ENCODE measurements at places on chromosomes 3 and 15.

DNA sequence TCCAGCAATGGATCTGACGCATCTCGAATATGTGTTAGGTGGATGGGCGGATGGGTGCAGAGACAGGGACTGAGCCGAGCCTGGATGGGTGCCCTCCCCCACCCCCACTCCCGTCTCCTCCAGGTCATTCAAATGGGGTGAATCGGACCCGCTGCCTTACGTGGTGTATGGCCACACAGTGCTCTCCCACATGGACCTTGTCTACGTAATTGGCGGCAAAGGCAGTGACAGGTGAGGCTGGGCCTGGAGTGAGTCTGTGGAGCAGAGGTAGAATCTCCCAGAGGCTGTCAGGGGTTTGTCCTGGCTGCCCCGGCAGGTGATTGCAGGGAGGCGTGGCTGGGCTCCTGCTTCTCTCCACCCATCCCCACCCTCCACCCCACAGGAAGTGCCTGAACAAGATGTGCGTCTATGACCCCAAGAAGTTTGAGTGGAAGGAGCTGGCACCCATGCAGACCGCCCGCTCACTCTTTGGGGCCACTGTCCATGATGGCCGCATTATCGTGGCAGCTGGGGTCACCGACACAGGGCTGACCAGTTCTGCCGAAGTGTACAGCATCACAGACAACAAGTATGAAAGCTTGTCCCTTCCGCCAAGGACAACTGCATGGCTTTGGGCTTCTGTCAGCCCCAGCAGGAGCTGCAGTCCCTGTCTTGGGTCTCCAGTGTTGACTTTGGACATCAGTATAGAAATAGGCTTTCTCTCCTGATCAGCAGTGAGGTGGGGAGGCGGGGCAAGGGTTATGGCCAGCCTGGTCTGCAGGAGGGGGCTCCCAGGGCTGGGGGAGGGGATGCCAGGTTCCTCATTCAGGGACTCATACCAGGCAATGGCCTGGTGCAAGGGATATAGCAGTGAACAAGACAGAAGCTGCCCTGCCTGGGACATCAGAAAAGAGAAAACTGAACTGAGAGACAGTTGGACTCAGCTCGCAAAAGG is 3.4 kb downstream of the KLHL40 start:
- DNase-seq = no peak

DNA sequence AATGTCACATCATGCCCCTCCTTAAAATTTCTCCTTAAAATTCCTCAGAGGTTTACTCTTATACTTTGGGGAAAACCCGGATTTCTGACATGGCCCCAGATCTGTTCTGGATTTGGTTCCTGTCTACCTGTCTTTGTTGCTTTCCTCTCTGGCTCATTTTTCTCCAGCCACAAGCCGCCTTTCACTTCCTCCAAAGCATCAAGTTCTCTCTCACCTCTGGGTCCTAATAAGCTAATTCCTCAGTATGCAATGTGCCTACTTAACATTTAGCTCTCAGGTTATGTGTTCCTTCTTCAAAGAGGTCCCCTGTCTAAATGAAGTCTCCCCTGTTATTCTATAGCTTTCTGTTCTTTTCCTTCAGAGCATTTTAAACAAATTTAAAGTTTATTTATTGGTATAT is 16.1 kb downstream of the HMG20A start:
- DNase-seq = no peak

GRCh38 chr3:138560501-138560900 is 33.6 kb downstream of the CEP70 start:
- no peak for DNase-seq

- DNase-seq = no peak
These were observed 13.7 kb upstream of the SEMA3B start for GRCh38 chr3:50255251-50255615.

DNA sequence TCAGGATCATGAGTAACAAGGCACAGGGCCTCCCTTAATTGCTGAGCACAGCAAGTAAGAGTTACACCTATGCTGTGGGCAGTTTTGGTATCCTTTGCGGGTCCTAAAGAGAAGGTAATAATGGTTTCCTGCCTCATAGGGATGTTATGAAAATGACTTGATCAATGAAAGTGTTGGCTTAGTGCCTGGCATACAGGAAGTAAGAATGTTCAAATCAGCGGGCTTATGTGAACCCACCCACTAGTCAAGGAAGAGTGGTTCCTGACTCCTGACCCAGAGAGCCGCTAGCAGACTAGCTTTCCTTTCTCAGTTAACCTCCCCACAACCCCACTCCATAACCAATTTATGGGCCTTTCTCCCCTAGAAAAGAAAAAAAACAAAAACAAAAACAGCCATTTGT is 5.2 kb upstream of the ADAMTS9 start:
- DNase-seq = no peak

DNA sequence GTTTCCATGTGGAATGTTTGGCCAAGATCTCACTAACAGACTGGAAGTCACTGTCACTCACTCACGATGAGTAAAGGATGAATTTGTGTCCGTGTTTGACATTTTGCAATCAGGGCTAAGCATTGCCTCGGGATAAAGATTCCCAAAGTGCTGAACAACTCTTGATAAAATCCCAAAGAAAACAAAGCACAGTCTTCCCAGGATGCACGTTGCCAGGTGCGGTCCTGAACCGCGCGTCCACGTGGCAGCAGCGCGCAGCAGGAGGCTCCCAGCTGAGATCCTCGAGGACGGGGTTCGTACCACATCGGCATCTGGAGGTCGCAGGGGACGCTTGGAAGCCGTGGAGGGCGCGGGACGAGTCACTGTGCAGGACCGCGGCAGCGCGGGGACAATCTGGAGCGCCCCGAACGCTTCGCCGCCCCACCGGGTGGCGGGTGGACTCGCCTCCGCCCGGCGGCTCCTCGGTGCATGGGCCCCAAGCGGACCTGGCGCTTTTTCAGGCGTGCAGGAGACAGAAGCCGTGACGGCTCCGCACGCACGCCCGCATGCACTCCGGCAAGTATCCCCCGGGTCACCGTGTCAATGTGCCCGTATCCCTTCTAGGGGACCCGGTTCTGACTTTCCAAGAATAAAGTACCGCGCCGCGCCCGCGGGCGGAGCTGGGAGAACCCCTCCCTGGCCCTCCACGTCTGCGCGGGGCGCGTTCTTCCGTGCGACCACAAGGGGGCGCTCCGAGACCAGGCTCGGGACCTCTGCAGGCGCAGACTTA is 17.7 kb downstream of the CPN2 start:
- DNase-seq = peak; percentile 80

GRCh38 chr15:50911621-50912020 is 3.1 kb downstream of the AP4E1 start:
- DNase-seq = no peak

- no peak for DNase-seq
These were observed 385.6 kb downstream of the SHQ1 start for GRCh38 chr3:72462595-72463011.

GRCh38 chr15:42133356-42133755 is 23.1 kb downstream of the PLA2G4F start:
- DNase-seq = no peak

DNA sequence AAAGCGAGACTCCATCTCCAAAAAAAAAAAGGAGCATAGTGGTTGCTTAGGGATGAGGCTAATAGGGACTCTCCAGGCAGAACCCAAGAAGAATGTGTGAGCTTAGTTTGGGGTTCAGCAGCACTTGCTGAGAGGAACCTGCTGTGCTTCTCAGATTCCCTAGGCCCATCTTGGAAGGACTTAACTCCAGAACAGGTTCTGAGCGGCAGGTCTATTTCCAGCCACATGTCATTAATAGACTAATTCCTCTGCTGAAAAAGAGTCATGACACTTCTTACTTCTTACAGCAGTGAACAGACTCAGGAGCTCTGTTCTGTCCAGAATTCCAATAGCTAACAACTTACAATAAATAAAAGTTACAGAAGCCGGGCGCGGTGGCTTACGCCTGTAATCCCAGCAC is 22.5 kb downstream of the RHOA start:
- DNase-seq = no peak

DNA sequence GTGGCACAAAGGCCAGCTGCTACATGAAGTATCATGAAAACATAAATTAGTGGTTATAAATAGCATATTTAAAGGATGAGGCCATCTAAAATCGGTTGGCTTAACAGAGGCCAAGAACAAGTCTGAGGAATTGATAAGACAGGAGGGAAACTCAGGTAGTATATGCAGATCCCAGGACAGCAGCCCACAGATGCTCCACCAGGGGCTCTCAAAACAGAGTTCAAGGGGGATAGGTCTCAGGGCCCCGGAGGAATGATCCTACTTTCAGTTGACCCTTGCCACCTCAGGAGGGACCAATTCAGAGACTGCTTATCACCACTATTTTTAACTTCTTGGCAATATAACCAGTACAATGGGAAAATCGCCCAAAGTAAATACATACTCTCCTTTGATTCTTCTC is 56.8 kb downstream of the RORA start:
- DNase-seq = no peak

- DNase-seq = no peak
These were observed 597.0 kb downstream of the SQOR start for GRCh38 chr15:46231786-46232185.

- DNase-seq = no peak
These were observed 20.9 kb downstream of the NOX5 start for GRCh38 chr15:69035205-69035917.

- no peak for DNase-seq
These were observed 2.5 kb downstream of the COL7A1 start for GRCh38 chr3:48592519-48593087.

- no peak for DNase-seq
These were observed 41.3 kb downstream of the ANKRD28 start for GRCh38 chr3:15756505-15756904.

DNA sequence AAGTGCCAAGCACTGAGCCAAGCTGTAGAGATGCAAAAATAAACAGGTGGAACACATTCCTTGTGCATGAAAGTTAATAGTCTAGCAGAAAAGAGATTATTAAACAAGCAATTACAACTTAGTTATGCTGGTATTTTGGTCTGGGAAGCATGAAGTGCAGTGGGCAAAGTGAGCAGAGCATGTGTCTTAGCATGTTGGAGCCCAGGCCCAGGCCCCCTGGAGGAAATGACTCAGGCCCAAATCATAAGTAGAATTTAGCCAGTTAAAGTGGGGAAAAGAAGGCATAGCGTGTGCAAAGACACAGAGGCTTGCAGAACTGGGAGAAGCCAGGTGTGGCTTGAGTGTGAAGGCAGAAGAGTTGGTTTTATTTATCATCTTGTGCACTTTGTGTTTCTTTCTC is 163.8 kb upstream of the ATP11B start:
- no peak for DNase-seq

DNA sequence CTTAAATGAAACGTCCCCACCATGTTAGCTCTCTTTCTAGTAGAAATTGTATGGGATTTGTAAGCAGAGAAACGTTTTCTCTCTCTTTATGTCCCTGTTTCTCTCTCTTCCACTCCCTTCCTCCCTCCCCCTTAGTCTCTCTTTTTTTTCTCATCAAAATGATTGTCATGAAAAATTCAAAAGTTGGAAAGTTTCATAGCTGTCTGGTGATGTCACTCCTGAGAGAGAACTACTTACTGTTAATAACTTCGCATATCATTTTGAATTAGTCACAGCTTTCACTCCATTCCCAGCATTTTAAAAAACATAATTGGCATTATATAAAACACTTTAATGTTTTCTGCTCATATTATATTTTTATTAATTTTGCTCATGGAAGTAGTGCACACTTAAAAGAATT is 331.1 kb downstream of the C3orf38 start:
- no peak for DNase-seq

DNA sequence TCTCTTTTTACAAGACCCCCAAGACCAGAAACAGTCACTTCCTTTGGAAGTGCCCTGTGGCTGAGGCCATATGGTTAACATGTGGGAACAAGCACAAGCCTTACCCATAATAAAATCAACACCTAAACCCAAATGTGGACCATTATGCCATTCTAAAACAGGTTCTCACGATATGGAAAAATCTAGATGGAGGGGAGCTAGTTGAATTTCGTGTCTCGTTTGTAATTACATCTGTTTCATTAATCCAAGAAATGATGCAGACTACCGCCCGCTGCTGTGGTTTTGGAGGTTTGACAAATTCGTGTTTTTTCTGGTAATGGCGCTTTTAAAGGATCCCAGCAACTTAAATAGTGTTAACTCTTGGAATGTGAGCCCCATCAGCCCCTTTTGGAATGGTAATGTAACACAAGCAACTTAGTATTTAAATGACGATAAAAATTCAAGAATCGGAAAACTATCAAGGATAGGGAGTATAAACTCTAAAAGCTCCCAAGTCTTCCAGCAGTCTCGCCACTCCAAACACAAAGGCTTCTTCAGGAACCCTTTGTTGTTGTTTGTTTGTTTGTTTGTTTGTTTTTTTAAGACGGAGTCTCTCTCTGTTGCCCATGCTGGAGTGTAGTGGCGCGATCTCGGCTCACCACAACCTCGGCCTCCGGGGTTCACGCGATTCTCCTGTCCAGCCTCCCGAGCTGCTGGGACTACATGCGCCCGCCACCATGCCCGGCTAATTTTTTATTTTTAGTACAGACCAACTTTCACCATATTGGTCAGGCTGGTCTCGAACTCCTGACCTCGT is 1.1 kb downstream of the CNBP start:
- no peak for DNase-seq

DNA sequence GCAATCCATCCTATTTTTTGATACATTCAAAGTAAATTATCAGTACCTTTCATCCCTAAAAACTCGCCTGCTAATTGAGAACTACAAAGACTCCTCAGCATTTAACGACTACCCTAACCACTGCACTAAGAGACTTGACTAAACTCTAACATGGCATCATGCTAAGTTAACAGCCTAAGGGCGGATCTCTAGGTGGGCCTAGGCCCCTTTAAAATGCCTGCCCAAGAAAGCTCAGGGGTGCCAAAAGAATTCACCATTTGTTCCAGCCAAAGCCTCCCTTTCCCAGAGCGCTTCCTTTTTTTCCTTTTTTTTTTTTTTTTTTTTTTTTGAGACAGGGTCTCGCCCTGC is 568 bp upstream of the NEK4 start:
- no peak for DNase-seq

GRCh38 chr3:149662240-149662887 is 4.5 kb upstream of the WWTR1 start:
- DNase-seq = no peak

GRCh38 chr3:134535186-134535970 is 49.5 kb downstream of the CEP63 start:
- no peak for DNase-seq
